ENCODE measurements at places on chromosomes 11 and 22.

DNA sequence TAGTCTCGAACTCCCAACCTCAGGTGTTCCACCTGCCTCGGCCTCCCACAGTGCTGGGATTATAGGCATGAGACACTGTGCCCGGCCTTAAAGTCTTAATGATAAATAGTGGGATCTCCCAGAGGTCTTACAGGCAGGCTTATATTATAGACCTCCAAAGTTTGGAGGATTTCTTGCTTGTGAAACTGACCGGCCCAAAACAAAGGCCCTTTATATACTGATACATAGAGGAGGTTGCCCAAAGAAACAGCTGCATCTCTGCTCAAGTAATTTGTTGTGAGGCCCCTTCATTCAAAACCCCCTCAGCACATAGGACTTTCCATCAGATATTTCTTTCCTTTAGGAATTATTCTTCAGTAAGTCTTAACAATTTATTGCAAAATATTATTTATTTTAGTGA lies 27.4 kb upstream of the RDX start:
- no peak for DNase-seq

DNA sequence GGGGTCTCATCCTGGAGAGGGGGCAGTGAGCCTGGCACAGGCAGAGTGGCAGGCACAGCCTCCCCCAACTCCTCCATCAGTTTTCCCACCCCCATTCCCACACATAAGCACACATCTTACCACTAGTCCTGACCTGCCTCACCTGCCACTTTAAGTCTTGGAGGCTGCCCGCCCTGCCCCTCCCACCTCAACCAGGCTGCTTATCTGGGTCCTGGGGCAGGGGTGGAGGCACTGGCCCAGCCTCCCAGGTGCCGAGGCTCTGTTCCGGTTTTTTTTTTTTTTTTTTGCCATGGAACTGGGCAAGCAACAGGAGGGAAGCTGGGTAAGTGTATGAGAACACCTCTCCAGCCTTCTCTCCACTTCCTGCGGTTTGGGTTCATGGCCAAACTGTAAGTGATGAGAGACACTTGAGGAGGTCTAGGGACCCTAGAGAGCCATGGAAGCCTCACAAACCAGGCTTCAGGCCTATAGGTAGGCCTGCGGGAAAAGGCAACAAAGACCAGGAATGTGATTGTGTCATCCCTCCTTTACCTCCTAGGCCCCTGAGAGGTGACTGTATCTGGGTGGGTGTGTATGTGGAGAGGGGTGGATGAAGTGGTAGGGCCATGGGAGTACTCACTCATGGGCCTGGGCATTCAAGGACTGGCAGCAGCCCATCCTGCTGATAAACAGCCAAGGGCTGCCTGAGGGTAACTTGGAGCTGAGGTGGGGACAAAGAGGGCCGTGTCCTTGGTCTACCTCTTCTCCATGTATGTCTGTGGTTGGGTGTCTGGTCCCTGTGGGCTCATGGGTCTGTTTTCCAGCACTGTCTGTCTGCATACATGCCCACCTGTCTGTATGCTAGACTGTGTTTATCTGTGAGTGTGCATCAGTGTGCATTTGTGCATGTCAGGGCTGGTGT lies 22.6 kb downstream of the PHLDB1 start:
- no peak for DNase-seq

- DNase-seq = no peak
Measured at GRCh38 chr11:117068303-117068860, 29.8 kb downstream of the SIK3 start.

- no peak for DNase-seq
Measured at GRCh38 chr22:24102366-24103200, 78.7 kb upstream of the SUSD2 start.

- no peak for DNase-seq
Measured at GRCh38 chr11:19982774-19983495, 177.3 kb downstream of the DBX1 start.

- DNase-seq = no peak
Measured at GRCh38 chr11:129618046-129618569, 197.5 kb upstream of the TMEM45B start.

- no peak for DNase-seq
Measured at GRCh38 chr22:48600171-48600570, 1227.5 kb downstream of the BRD1 start.

DNA sequence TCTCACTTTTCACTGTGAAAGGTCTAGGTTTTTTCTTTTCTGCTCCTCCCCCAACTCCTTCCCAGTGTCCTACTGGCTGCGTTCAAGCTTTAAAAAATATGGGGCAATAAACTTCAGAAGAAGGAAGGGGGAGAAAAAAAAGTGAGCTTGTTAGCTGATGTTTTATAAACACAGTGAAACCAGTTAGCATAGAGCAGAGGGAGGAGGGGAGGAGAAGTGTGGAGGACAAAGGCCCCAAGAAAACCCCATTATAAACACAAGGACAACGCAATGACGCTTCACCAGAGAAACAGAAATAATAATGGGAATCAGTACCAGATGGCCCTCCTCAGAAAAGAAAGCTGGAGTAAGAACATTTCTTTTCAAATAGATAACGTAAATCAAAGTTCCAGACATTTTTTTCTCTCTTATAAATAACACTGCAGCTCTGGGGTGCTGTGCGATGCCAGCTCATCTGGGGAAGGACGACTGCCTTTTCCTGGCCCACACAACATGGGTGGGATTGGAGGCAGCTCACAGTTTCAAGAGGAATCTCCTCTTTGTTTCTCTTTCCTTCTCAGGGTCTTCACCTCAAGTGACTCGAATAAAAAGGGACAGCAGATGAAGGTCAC lies 235.4 kb upstream of the NARS2 start:
- no peak for DNase-seq

DNA sequence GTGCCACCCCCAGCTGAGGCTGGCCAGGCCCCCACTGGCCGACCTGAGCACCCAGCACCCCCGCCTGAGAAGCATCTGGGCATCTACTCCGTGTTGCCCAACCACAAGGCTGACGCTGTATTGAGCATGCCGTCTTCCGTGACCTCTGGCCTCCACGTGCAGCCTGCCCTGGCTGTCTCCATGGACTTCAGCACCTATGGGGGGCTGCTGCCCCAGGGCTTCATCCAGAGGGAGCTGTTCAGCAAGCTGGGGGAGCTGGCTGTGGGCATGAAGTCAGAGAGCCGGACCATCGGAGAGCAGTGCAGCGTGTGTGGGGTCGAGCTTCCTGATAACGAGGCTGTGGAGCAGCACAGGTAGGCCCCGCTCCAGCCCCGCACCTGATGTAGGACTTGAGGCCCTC lies 4.7 kb downstream of the ZBTB16 start:
- DNase-seq = no peak

GRCh38 chr22:32396255-32396654 lies 15.8 kb downstream of the RTCB start:
- no peak for DNase-seq

DNA sequence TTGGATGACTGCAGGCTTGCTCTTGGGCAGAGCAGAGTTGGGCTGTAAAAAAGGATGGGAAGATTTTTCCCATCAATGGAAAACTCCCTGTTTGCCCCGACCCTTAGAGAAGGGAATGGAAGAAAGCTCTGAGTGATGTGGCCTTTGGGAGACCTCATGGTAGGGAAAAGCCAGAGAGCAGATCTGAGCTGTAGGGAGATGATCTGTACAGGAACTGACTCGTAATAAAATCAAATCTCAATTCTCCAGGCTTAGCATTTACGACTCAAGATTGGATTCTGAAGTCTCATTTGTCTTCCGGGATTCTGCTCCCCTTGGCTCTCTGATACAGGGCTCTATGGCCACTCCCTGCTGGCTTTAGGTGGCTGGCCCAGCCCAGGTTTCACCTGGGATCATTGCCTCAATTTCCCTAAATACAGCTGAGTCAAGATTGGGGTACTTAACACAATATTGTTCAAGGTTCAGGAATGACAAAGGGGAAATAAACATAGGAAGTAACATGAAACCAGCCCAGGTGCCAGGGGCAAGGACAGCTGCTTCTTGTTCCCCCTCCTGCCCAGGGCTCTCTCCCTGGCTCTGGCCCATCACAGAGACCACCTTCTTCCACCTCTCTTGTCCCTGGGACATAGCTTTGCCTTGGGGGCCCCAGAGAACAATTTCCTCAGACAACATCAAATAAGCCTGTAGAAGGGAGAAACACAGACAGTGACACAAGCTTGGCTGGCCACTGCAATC lies 38.4 kb upstream of the THY1 start:
- no peak for DNase-seq

DNA sequence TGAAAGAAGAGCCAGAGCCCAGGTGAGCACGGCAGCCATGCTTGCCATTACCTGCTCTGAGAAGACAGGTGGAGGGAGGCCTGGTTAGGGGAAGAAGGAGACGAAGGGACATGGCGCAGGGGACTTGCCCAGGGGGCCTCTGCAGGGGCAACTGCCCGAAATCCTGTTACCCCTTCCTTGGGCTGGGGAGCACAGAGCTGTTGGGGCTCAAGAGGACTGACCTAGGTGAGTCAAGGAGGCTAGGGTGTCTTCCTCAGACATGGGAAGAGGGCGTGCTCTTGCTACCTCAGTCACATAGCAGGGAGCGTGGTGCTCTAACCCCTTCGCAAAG lies at the start of gene APOA5:
Gene APOA5, minus strand, starts transcription at position 67 of the 331 bp plus-strand sequence. Its CDS starts 19 bp downstream, at position 48.
- no peak for DNase-seq

Data from C1 segment of cervical spinal cord (tissue), 14 donors.